ENCODE measurements at places on chromosomes 13 and 19. TPM values are rescaled to one million over a fixed set of nuclear protein-coding genes. Genes with fewer than 3 reads are reported as not detected.

P2RY11 gene
- total RNA-seq, result 5.8 TPM

ZC3H13 gene
- total RNA-seq, result 18.3 TPM

SAFB2 gene
- 26.4 TPM for total RNA-seq

RUBCNL gene
- total RNA-seq, result 0.08 TPM

EXOSC5 gene
- 86.2 TPM for total RNA-seq

PLK5 gene
- total RNA-seq, result not detected

SPART gene
- 32.7 TPM for total RNA-seq

XRCC1 gene
- 31.4 TPM for total RNA-seq

TMPRSS9 gene
- total RNA-seq, result not detected

CEACAM7 gene
- not detected for total RNA-seq

FPR1 gene
- 0.08 TPM for total RNA-seq

SULT2B1 gene
- total RNA-seq, result 16.6 TPM

PRKCG gene
- total RNA-seq, result 5.9 TPM

PRR19 gene
- 4.9 TPM for total RNA-seq

TNFSF9 gene
- 5.7 TPM for total RNA-seq

PRR22 gene
- 2.5 TPM for total RNA-seq

PALM3 gene
- total RNA-seq, result 1.4 TPM

RNF113B gene
- not detected for total RNA-seq

ZNF541 gene
- not detected for total RNA-seq

CPB2 gene
- not detected for total RNA-seq

NRTN gene
- 1.6 TPM for total RNA-seq

KLK2 gene
- not detected for total RNA-seq

DACT3 gene
- 0.27 TPM for total RNA-seq

ZNF724 gene
- 0.26 TPM for total RNA-seq

ARHGEF7 gene
- total RNA-seq, result 22.3 TPM

NKPD1 gene
- total RNA-seq, result 0.13 TPM

AKAP11 gene
- total RNA-seq, result 5.8 TPM

CEACAM4 gene
- total RNA-seq, result not detected

ZNF492 gene
- total RNA-seq, result not detected

A1BG gene
- total RNA-seq, result 11.8 TPM

IZUMO4 gene
- 1.8 TPM for total RNA-seq
